Sigmoid colon (tissue), 7 donors: ENCODE measurements at places on chromosomes 3 and 15. TPM values are rescaled to one million over a fixed set of nuclear protein-coding genes. Genes with fewer than 3 reads are reported as not detected.

DNA sequence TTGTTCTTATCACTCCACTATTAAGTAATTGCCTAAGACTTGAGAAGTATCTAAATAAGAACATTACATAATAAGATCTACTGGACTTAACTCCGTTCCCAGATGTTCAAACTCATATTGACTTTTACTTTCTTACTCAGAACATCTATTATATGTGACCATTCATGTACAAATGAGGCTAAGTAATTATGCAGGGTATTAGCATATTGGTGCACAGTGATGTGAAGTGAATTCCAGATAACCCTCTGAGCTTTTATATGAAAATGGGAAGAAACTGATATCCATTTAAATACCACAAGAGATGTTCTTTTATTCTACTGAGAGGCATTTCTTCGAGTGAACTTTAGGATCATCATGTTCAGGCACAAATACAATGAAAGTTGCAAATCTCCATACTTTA is 135.7 kb downstream of the ZPLD1 start:
- no peak for DNase-seq

DNA sequence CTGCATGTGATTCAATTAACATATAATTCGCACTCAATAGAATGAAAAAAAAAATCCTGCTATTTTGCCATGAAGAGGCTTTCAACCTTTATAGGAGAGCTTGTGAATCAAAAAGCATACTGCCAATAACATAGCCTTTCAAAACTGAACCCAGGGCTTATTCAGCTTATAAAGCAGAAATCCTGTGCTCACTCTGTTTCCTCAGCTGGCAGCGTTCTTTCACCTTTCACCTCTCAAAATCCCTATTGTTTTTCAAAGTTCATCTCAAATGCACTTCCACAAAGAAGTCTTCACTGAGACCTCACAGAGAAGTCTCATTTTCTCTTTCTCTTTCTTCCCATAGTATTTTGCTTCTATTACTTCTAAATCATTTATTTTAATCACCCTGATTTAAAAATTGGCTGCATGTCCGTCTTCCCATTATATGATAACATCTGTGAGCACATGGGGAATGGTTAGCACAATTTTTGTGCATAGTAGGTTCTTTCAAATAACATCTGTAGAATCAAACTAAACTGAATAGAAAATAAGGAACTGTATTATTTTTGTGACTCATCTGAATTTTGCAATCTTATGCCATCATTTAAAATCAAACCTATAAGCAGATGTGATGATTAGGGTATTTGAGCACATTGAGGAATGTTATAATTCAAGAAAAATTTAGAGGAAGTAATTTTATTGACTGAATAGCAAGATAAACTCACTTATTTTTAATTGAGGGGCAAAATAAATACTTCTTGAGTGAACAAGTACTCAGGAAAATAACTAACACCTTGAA is 373.4 kb downstream of the NLGN1 start:
- DNase-seq = no peak

DNA sequence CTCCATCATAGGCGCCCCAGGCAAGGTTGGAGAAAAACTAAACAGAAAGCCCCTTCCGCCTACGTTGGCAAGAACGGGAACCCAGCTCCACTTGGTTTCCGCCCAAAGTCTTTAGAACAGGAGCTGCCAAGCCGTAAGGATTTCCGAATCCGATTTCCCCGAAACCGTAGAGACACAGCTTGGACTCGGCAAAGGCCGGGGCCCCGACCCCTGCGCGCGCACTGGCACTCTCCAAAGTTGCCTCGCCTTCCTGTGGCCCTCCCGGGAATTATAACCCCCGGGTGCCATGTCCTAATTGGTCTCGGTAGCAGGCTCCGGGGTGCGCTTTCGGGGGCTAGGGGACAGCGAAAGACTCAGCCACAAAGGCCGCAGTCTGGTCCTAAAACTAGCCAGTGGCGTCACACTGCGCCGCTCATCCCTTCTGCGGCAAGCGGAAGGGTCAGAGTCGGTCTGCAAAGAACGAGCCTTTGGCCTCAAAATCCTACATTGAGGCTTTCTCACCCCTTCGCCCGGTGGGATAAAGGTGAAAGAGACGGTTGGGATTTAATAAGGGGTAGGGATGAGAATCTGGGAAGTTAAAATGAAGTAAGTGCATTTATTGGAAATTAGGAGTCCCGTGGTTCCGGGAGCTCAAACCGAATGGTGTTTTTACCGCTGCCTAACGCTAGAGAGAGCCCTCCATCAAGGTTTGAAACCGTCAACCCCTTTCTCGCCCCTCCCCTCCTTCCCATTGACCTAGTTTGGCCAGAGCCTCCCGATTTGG is 6.8 kb downstream of the BCL6 start:
- DNase-seq = peak; percentile 97

DNA sequence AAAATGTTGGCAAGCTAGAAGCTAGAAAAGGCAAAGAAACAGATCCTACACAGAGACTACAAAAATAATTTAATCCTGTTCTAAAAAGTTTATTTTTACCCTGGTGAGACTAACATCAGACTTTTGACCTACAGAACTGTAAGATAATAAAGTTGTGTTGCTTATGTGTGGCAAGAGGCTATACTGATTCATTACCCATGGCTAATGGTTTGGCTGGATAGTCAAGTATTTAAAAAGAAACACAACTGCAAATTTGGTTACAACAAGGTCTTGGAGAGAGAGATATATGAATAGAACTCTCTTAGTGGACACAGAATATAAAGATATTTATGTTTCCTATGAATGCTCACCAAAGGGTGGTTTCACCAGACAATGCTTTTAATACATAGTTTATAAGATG is 364.2 kb upstream of the PLSCR5 start:
- no peak for DNase-seq

- peak; percentile 91 for DNase-seq
Observed at GRCh38 chr15:70266412-70267121, 168.8 kb upstream of the TLE3 start.

GRCh38 chr3:71006810-71007785 is 576.4 kb downstream of the FOXP1 start:
- DNase-seq = no peak

- DNase-seq = no peak
Observed at GRCh38 chr3:30350011-30350410, 256.4 kb upstream of the TGFBR2 start.

DNA sequence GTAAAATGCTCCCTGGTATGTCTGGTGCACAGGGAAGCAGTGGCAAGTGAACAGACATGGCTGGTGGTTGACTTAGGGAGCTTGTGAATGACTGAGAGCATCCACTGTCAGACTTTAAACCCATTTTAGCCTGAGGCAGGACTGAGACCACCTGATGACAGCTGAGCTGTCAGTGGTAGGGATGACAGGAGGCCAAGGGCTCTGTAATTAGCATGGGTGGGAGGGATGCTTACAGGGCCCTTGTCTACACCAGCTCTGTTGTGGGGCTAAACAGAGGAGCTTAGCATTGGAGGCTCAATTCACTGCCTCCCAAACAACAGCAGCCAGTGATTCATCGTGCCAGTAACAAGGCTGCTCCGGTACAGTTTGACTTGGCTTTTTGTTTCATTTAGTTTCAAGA is 169.4 kb downstream of the CHST2 start:
- DNase-seq = no peak

GRCh38 chr3:52453496-52454249 is at the start of gene TNNC1:
Gene TNNC1 (minus strand): TSS chr3:52454041. CDS start chr3:52454015, 26 bp downstream.
- DNase-seq = no peak

- no peak for DNase-seq
Observed at GRCh38 chr15:58551084-58551763, 119.4 kb downstream of the LIPC start.

DNA sequence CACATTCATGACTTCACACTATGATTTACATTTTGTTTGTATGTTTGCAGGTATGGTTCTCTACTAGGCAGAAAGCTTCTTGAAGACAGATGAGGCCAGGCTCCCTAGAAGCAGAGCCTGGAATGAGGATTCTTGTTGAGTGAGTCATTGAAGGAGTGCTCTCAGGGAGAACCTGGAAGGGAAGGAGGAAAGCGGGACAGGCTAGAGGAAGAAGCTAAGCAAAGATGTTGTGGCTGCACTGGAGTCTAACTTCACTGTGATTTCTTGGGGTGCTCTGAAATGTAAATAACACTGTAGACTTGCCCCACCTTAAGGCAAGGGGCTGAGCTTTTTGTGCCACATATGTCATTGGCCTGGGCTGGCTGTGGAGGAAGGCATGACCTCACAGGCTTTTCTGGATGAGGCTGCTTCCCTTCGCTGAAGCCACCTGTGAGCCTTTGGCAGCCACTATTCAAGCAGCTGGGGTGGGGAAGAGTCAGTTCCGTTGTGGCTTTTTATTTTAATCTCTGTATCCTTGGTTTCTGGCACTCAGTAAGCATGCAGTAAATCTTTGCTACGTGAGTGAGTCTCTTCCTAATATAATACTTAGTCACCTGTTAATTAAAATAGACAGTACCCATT is 307.3 kb downstream of the SV2B start:
- DNase-seq = no peak

DNA sequence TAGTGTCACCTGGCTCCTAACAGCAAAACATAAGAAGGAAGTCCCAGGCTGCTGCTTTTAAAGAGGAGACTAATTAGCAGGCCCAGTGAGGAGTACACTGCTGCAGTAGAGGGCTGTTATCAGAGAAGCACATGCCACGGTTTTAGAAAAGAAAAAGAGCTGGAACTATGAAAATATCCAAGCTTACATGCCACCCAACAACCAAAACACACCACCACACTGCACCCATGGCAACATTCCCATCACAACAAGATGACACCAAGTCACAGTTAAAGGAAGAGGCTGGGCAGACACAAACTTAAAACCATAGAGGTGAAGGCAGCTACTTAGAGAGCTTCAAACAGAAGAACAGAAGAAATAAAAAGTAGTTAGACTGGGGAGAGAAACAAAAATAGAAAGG is 37.0 kb downstream of the NPTN start:
- DNase-seq = no peak

- DNase-seq = no peak
Observed at GRCh38 chr3:135965129-135965505, 411 bp upstream of the PPP2R3A start.

- DNase-seq = no peak
Observed at GRCh38 chr3:85567071-85567676, 608.4 kb downstream of the CADM2 start.

DNA sequence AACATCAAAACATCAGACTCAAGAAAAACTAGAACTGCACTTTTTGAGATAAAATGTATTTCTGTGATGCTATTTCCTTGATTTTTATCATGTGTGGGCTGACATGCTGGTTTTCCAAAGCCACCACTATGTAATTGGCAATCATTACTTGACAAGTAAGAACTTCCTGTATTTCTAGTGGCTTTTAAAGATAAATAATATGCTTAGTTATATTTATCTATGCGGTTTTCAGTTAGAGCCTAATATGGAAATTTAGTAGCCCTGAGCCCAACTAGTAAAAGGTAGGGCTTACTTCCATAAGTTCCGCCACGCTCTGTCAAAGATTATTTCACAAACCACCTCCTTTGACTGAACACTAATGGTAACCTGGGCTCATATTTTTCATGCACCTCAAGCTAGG is 91.6 kb downstream of the PPARG start:
- DNase-seq = no peak

- no peak for DNase-seq
Observed at GRCh38 chr3:181941250-181941649, 229.5 kb downstream of the SOX2 start.

DNA sequence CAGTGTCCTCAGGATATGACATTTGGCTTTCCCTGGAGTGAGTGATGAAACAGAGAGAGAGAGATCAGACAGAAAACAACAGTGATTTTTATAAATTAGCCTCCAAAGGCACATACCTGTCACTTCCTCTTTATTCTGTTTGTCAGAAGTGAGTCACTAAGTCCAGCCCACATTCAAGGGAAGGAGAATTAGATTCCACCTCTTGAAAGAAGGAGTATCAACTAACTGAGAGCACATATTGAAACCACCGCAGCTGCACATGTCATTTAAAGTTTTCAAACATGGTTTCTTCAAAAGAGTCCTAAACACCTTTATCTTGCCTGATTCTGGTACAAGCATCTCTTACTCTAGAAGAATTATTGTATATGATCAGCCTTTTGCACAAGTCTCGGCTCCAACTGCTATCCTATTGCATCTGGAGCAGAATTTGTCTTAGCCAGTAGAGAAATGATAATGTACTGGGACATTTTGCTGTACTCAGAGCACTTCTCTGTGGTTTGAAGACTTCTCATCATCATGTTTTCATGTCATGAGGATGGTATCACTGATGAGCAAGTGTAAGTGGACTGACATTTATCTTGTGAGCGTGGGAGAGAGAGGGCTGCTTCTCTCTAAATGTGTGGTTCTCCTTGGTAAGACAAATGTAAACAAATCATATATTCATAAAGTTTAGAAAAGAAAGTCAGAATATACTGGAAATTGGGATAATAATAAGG is 338.9 kb upstream of the CFAP20DC start:
- no peak for DNase-seq

GRCh38 chr3:107910713-107911259 is 180.0 kb downstream of the CD47 start:
- no peak for DNase-seq

GRCh38 chr15:50055332-50055731 is 63.7 kb downstream of the ATP8B4 start:
- no peak for DNase-seq

- DNase-seq = no peak
Observed at GRCh38 chr3:159151130-159151529, 349.3 kb downstream of the MFSD1 start.

DNA sequence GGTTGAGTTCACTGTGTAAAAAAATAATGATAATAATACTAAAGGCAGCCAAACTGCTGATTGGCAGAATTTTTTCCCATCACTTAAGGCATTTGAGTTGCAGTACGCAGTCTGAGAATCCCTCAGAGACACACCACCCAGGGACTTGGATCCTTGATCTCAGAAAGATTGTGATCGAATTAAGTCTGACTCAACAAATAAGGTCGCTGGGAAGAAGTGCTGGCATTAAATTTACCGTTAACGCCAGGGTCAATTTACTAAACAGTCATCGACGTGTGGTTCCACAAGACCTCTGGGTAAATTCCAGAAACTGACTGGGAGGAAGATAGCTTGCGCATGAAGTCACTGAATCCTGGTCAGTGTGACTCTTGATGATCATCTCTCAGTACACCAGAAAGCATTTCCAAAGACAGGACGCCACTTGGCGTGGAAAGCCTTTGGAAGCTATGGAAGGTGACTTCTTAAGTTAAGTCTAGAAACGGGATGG is 48.3 kb upstream of the CGNL1 start:
- no peak for DNase-seq

- DNase-seq = no peak
Observed at GRCh38 chr3:50239649-50240048, 3.6 kb downstream of the GNAI2 start.

Gene SPTSSB
- total RNA-seq = not detected

Gene FEZF2
- total RNA-seq = not detected

Gene ARHGAP31
- total RNA-seq = 18.0 TPM

Gene OGG1
- 29.9 TPM for total RNA-seq

Gene NTRK3
- 3.6 TPM for total RNA-seq

Gene TRAIP
- total RNA-seq = 1.8 TPM

Gene ACTRT3
- total RNA-seq = 4.4 TPM

Gene ADCY5
- 39.5 TPM for total RNA-seq

Gene CAPN3
- 10.4 TPM for total RNA-seq

Gene MME
- total RNA-seq = 0.49 TPM

Gene TRIM71
- total RNA-seq = not detected

Gene CLPX
- total RNA-seq = 71.4 TPM

Gene BCHE
- total RNA-seq = 88.1 TPM

Gene ENTPD3
- total RNA-seq = 5.0 TPM

Gene LMOD3
- not detected for total RNA-seq

Gene PLAAT1
- total RNA-seq = 3.3 TPM

Gene BOC
- total RNA-seq = 85.1 TPM
